ENCODE measurements at places on chromosomes 2 and 18.

GRCh38 chr2:10810202-10811161 lies 2.1 kb downstream of the PDIA6 start:
- peak; percentile 59 for DNase-seq

GRCh38 chr2:25041307-25041927 lies 459 bp upstream of the EFR3B start:
- DNase-seq: peak; percentile 11

- no peak for DNase-seq
These were observed 175.1 kb upstream of the ERBB4 start for GRCh38 chr2:212713681-212714080.

GRCh38 chr2:189203177-189203799 lies 23.7 kb upstream of the COL5A2 start:
- no peak for DNase-seq

DNA sequence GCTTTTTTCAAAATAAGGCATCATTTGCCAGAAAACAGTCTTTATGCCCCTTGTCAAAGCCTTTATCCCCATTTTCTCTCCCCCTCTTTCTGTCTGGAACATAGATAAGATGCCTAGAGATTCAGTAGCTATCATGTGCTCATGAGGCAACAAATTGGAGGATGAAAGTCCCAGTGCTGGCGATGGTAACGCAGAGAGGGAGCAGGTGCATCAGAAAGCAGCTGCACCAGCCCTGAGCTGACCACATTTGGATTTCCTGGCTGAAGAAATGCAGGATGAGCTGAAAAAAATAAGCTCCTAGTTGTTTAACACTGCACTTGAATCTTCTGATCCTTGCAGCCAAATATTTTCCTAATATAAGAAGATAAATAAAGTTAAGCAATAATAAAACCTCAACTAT lies 48.0 kb downstream of the LOXHD1 start:
- no peak for DNase-seq

- no peak for DNase-seq
These were observed 55.5 kb upstream of the ZDBF2 start for GRCh38 chr2:206218796-206219499.

DNA sequence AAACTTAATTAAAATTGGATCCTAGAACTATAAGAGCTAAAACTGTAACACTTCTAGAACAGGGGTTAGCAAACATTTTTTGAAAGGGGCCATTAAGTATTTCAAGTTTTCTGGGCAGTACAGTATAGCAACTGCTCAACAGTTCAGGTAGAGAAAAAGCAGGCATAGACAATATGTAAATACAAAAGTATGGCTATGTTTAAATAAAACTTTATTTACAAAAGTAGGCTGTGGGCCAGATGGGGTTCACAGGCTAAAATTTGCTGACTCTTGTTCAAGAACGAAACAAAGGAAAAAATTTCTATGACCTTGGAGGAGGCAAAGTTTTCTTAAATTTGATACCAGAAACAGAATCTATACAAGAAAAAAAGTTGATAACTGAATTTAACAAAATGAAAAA lies 114.5 kb downstream of the MEMO1 start:
- DNase-seq: no peak

DNA sequence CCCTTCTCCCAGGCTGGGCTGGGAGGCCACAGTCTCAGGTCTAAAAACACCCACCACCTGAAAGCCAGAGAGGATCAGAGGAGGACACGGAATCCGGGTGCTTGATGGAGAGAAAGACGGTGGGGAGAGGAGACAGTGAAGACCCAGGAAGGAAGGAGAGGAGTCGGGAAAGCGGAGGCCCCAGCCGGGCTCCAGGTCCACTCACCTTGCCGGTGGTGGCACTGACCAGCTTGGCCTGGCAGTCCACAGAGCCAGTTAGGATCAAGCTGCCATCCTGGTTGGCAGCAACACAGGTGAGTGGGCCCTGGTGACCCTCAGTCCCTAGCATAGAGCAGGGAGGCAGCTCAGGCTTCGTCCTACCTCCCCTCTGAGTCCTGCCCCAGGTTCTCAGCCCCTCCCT lies 4.3 kb downstream of the AAMP start:
- no peak for DNase-seq

- no peak for DNase-seq
These were observed 133.3 kb downstream of the GFPT1 start for GRCh38 chr2:69253611-69254301.

- DNase-seq: peak; percentile 7
These were observed 68.3 kb downstream of the PTPN4 start for GRCh38 chr2:119827866-119828507.

- DNase-seq: no peak
These were observed 11.2 kb upstream of the INPP4A start for GRCh38 chr2:98433363-98433964.

- DNase-seq: no peak
These were observed 12.4 kb downstream of the IL37 start for GRCh38 chr2:112923237-112923966.

DNA sequence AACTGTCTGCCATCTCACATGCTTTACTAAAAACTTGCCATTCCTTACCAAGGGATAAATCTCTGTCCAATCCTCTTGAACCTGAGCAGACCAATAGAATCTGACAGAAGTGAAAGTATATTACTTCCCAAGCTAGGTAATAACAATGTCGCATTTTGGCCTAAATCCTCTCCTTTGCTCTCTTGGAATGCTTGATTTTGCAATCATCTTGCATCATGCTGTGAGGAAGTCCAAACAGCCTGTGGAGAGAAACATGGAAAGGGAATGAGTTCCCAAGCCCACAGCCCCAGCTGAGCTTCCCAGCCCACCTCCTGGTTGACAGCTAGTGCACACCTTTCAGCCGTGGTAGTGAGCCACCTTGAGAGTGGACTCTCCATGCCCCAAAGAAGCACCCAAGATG lies 540.6 kb downstream of the STK39 start:
- no peak for DNase-seq

DNA sequence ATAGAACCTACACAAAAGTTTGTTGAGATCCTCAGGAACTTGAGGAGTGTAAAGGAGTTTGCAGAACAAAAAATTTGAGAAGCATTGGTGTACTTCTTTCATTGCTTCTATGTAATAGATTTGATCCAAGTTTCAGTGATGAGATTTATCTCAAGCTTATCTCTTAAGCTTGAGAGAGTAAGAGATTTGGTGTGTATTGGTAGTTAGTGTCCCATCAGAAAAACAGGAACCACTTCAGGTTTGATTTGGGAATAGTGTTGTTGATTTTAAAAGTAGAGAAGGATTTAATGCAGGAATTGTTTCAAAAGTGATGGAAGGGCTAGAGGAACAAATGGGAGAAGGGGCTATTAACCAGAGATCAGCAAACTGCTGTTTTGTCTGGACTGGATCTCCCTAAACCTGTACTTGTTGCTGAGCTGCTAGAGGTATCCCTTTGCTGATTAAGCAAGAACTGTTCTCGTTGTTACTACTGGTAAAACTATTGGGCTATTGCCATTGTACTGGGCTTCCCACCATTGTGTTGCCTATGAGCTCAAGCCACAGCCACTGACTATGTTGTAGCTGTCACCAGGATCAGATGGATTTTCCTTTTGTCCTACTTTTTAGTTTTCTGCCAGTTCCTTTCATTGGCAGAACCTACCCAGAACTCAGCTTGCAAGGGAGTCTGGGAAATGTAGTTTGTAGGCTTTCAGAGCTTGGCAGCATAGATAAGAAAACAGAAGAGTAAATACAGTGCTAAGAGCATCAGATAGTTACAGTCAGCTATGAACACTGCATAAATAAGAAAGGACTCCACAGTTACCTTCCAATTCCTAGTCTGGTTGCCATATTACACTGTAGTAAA lies 39.3 kb downstream of the RAB10 start:
- DNase-seq: no peak

- no peak for DNase-seq
These were observed 195.2 kb downstream of the FBXO15 start for GRCh38 chr18:73952296-73952946.

DNA sequence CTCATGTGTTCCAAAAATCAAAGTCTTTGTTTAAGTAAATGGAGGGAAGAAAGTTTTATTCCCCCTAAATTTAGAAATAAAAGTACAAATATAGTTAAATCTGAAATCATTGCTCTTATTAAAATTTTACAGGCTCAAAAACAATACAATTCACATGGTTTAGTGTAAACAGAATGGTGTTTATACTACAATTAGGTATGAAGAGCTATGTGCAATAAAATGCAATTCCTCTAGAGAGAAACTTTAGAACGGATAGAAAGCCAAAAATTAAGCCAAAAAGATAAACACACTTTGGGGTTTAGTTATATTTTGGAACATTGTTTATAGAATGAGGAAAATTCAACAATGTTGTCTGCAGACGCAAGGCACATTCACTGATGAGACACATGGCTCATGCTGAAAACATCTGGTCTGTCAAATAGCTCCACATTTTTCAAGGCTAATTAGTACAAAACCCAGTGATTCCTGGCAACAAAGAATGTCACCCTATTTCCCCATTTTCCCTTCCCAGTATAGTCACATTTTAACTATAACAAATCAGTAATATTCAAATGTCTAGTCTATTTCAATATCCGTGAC lies 103.3 kb downstream of the EXOC6B start:
- no peak for DNase-seq

DNA sequence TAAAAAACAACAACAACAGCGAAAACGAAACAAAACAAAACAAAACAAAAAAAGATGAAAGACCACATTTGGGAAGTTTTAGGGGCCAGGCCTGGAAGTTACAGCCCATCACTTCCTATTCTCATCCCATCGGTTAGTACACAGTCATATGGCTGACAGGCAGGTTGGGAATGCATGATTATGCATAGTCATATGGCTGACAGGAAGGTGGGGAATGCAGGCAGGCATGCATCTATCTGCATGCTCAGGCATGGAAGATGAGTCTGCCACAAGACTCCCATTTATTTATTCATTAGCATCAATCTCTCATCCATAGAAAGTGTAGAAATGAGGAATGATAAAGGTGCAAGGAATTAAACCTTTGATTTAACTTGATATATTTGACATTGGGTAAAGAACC lies 325.3 kb upstream of the MEX3C start:
- DNase-seq: no peak

DNA sequence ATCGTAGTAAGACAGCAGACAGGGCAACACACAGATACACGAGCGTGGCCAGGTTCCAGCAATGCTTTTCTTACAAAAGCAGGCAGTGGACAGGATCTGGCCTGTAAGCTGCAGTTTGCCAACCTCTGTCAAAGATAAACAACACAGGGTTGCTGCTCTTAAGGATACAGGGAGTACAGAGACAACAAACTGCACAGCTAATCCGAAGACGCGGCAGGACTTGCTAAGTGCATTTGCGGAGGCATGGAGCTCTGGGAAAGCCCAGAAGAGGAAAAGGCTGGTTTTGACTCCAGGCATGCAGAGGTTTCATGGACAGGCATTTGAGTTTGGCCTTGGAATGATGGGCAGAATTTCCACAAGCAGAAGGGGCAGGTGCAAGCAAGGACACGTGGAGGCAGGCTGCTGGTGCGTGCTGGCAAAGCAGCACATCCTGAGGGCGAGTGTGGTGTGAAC lies 24.4 kb downstream of the SERTAD2 start:
- no peak for DNase-seq

DNA sequence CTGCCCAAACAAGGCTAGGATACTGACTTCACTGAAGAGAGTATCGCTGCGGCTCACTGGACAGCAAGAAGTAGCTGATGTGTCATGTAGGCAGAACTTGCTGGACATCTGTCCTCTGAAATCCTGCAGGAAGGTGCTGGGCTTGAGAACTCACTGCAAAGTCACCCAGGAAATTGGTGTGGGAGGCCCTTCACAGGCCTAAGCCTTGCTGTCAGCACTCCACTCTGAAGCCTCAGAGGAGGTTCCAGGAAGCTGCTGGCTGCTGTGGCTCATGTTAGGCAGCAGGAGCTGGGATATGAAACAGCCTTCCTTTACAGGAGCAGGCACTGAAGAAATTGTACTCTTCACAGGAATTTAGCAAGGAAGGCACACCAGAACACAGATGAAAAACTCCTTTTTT lies 88.3 kb upstream of the CCDC68 start:
- no peak for DNase-seq

GRCh38 chr2:150355440-150355839 lies 132.0 kb downstream of the RND3 start:
- DNase-seq: no peak

DNA sequence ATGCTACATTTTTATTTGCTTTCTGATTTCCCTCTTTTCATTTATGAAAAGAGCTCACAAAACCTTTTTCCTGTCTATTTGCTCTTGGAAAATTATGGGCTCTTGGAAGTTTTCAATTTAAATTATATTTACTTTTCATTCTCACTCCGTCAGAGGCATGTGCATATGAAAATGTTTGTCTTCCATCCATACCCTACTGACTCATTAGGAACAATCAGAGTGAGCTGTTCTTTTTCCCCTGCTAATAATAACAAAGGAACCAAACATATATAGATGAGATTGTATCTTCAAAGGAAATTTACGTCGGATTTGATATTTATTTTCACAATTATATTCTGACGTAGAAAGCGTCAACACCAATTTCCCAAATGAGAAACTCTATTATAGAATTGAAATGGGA lies 1101.2 kb downstream of the TSN start:
- no peak for DNase-seq

- DNase-seq: no peak
These were observed 402.9 kb upstream of the FIGN start for GRCh38 chr2:164138750-164139149.

DNA sequence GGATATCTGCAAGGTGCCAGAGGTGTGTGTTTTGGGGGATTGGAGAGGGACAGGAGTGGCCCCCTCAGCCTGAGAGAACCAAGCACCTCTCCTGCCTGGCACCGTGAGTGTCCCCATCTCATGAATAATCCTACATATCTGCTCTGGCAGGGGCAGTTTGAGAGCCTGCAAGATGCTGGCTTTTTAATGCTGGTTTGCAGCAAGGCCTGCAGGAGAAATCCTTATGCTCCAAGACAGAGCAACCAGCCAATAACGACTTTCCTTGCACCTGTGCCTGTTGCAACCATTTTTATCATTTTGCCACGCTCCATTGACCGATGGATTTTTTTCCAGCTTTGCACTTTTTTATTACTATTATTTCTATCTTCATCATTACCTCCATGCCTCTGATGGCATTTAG lies 259.4 kb upstream of the SKOR2 start:
- no peak for DNase-seq

DNA sequence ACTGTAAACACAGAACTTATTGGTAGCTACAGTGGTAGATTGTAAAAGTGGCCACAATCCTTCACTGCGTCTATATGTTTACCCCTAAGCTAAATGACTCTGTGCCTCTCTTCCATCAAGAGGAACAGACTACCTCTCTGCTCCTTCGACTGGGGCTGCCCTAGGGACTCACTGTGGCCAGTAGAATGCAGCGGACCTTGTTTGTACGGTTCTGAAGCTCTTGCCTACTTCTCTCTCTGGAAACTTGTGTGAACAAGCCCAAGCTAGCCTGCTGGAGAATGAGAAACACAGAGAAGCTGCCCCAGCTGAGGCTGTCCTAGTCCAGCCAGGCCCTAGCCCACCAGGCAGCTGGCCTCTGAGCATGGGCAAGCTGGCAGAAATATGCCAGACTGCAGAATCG lies 140.8 kb upstream of the SLC1A4 start:
- DNase-seq: no peak
